ENCODE measurements at places on chromosomes 2 and 18. TPM values are rescaled to one million over a fixed set of nuclear protein-coding genes. Genes with fewer than 3 reads are reported as not detected.

DNA sequence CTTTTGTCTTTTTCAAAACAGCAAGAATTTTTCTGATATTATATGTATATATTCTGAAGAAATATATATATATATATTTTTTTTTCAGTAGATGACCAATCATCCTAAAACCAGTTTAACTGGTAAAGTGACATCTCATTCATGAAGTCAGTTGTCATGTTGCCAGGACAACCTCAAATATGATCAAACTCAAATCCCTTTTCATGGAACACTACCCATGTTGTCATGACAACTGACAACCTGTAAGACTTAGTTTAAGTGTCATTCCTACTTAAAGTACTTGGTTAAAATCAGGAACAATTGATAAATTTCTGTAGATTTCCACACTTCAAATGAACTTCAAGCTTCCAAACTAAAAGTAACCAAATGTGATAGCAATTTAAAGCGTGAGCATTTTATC is 101.8 kb upstream of the ERBB4 start:
- DNase-seq = no peak

GRCh38 chr2:72743481-72743880 is 82.4 kb downstream of the EXOC6B start:
- DNase-seq = no peak

- DNase-seq = no peak
Observed at GRCh38 chr2:3768960-3769765, 65.8 kb downstream of the DCDC2C start.

Gene PSMG2
- total RNA-seq = 92.8 TPM

Gene NETO1
- not detected for total RNA-seq

Gene FOSL2
- total RNA-seq = 50.7 TPM

Gene VWA3B
- not detected for total RNA-seq

- no peak for DNase-seq
Observed at GRCh38 chr18:7686278-7686677, 119.2 kb downstream of the PTPRM start.

Gene MPPE1
- 29.0 TPM for total RNA-seq

DNA sequence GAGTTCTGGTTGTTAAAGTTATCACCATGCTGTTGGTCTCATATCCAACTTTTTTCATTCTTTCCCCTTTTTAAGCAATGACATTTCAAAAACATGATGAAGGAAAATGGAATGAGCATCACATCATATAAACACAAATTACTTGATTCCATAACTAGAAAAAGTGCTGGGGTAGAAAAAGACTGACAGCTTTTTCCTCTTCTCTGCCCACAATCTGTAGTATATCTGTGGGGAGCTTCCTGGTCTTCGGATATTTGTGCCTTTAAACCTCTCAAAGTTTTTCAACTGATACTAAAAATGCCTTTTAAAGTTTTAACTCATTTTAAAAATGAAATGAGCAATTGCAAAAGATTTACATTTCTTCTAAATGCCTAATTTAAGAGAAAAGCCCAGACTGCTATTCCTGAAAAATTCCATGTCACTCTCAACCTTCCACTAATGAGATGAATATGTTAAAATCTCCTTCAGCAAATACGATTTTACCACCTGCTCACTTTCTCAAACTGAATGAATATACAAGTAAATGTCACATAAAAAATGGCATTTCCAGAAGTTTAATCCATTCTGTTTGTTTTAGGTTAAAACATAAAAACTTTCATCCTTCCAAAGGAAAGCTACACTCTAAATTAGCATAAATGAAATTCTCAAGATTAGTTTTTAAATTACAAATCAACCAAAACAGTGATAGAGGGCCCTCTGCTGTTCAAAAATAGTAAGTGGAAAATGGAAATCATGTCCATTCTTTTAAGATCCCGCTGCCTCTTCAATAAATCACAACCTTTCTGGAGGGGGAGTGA is 2.1 kb downstream of the DNAH7 start:
- DNase-seq = peak; percentile 52

Gene NOSTRIN
- total RNA-seq = not detected

Gene GPBAR1
- total RNA-seq = 0.06 TPM

DNA sequence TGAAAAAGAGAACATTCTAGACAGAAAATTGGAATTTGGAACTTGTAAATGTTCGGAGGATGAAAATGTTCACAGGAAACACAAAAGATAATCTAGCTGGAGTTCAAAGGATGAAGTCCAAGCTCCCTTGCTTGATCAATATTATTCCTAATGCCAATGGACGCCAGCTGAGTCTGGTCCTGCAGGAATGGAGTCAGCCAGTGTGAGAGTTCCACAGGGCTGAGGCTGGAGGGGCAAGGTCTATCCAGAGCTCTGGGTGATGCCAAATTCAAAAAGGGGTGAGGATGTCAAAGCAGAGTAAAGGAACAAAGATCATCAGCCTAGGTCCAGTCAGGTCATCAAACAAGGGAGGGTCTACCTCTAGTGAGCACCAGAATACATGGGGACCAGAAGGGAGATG is 78.5 kb upstream of the CTNNA2 start:
- no peak for DNase-seq

GRCh38 chr2:72270556-72271275 is 123.1 kb upstream of the CYP26B1 start:
- DNase-seq = no peak

Gene MAP3K19
- not detected for total RNA-seq

Gene UCN
- 1.2 TPM for total RNA-seq

Gene HAAO
- total RNA-seq = not detected

GRCh38 chr2:65075605-65076344 is 19.6 kb downstream of the CEP68 start:
- no peak for DNase-seq

DNA sequence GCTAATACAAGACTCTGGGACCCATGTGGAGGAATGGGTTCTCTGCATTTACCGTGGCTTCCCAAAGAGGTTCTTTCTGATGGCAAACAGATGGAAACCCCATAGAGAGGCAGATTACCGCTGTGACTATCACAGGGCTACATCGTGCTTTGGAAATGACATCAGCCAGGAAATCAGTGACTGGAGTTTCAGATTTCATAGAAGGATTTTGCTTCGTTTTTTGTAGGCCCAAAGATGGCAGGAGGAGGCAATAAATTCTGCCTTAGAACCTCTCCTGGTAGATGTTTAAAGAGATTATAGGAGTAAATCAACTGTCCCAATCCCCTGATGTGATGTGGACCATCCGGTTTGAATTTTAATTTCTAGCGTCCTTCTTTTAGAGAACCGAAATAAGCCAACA is 214.1 kb downstream of the AGPS start:
- no peak for DNase-seq

Gene RAD51AP2
- under 0.01 TPM for total RNA-seq

- peak; percentile 83 for DNase-seq
Observed at GRCh38 chr2:215540658-215541057, 104.8 kb upstream of the FN1 start.

Gene ARMC9
- 39.8 TPM for total RNA-seq

GRCh38 chr2:105580216-105580615 is 164.5 kb upstream of the NCK2 start:
- DNase-seq = no peak

DNA sequence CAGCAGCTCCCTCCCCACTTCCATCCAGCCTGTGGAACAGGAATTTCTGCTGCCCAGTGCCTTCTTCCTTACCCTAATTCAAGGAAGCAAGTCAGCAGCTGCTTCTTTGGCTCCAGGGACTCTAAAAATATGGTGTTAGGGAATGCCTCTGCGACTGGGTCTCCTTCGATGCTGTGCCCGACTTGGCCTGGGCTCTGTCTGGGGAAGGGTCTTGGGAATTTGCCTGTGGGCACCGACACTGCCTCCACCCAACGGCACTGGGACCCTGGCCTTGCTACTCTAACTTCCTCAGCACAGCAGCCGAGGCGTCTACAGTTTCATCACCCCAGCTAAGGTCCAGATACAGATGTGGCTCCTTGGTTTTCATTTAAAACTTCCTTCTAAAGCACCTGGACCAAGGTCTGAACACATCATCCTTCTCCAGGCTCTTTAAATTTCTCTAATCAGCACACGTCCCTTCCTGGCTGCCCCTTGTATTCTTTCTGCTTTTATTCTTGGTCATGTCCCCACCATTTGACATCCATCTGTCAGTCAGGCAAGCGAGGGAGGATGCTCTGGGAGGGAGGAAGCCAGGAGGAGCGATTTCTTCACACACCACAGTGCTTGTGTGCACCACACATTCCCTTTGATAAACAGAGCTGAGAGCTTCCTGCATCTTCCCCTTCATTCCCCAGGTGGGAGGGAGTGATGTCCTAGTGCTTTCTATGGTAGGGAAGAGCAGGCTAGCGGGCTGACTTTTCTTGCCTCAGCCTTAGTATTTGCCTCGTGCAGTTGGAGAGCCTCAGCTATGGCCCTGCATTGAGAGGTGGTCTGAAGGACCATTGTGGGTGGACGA is 6.8 kb downstream of the LBH start:
- no peak for DNase-seq

Gene ATG4B
- 68.9 TPM for total RNA-seq

Gene GAREM2
- 1.2 TPM for total RNA-seq

Gene GAL3ST2
- total RNA-seq = not detected

Gene ICOS
- not detected for total RNA-seq

GRCh38 chr2:69163109-69163508 is 150.1 kb downstream of the ANTXR1 start:
- peak; percentile 87 for DNase-seq

Gene SCYGR4
- total RNA-seq = not detected

- DNase-seq = peak; percentile 93
Observed at GRCh38 chr2:85911814-85912692, 23.3 kb upstream of the ST3GAL5 start.

DNA sequence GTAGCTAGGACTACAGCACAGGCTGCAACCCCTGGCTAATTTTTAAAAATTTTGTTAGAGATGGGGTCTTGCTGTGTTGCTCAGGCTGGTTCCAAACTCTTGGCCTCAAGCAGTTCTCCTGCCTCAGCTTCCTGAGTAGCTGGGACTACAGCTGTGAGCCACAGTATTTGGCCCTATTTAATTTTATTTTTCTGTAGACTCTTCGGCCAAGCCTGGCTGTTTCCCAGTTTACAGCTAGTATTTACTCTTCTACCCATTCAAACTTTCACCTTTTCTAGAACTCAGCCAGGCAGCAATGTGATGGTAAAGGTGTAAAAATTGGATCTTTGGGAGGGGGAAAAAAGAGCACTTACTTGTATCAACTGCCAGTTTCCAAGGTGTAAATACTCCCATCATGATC is 35.3 kb downstream of the SH3RF3 start:
- no peak for DNase-seq

GRCh38 chr2:213242653-213243052 is 41.6 kb upstream of the SPAG16 start:
- DNase-seq = no peak

GRCh38 chr2:176072951-176073904 is 10.5 kb downstream of the EVX2 start:
- no peak for DNase-seq

Gene BMP10
- total RNA-seq = not detected

DNA sequence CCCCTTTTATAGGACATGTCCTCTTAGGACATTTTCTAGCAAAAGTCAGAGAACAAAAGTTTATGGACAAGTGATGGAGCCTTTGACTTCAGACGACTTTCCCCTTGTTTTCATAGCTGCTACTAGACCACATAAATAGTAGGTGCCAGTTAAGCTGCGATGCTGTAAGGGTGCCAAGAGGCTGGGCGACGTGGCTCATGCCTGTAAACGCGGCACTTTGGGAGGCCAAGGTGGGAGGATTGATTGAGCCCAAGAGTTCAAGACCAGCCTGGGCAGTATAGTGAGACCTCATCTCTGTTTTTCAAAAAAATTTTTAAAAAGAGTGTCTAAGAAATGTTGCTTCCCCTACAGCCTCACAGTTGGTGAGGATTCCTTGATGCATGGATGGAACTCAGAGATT is 2.2 kb upstream of the PLB1 start:
- no peak for DNase-seq

Gene VSNL1
- 2.4 TPM for total RNA-seq

- no peak for DNase-seq
Observed at GRCh38 chr2:134715932-134716643, 2.7 kb downstream of the TMEM163 start.

DNA sequence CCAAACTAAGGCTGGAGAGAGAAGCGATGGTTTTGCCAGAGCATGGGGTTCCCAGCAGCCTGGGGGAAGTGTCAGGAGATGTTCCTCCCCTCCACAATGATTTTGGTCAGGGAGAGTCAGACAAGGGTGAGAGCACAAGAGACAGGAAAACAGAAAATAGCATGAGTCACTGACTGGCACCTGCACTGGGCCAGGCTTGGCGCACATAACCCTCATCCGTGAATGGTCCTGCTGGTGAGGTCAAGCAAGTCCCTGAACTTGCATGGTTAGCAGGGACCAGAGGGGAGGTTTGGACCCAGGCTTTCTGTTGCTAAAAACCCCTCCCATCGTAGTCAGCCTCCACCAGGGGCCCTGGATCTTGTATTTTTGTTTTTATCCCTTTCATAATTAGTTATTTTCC is 174.5 kb upstream of the MYT1L start:
- DNase-seq = no peak

GRCh38 chr2:104863146-104863467 is 9.2 kb downstream of the POU3F3 start:
- DNase-seq = no peak

DNA sequence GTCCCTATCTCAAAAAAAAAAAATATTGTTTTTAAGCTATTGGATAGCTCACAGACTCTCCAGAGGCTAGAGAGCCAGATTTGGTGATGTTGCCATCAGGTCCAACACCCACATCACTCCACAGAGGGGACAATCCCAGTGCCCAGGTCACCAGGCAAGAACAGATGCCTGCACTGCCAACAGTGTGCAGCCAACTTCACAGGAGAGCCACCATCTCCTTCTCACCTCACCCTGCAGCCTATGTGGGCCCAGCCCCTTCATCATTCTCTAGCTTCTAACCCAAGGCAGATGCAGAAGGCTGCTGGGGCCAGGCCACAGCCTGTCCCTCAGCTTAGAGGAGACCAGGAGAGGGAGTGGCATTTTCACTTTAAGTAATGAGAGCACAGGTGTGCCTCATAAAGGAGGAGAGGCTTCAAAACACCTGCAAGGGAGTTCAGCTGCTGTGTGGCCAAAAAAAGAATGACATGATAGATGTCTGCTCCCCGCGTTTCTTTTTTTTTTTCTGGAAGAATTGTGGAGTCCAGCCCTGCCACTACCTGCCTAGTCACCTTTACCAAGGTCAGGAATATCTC is 98.0 kb upstream of the ZSWIM2 start:
- no peak for DNase-seq

Gene EXOC6B
- 10.1 TPM for total RNA-seq

DNA sequence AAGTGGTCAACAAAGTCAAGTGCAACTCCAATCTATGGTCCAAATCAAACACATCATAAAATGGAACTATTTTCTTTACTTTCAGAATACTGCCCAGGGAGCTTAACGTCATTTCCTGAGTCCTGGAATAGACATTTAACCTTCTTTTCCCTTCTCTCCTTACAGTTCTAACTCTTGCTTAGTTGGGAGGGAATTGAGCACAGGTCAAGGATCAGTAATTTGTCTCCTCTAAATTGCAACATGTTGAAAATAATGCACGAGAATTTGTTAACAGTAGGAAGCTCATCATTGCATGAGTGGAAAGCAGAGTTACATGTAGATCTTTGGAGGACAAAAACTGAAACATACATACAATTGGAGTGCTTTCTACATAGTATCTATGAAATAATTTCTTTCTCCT is 87.7 kb downstream of the MEP1B start:
- no peak for DNase-seq

GRCh38 chr2:152500772-152501171 is 165.8 kb downstream of the FMNL2 start:
- no peak for DNase-seq

Gene MPHOSPH10
- total RNA-seq = 28.9 TPM

GRCh38 chr18:6836331-6836730 is 106.8 kb downstream of the ARHGAP28 start:
- DNase-seq = no peak

All from LHCN-M2 (cell line).